NCI-H1436 treated with DMSO at 0.1 percent for 48 hours (cell line): ENCODE measurements at places on chromosomes 5 and 9.
A peak's percentile ranks its signal among the peaks of the same experiment; 100 is the strongest.

DNA sequence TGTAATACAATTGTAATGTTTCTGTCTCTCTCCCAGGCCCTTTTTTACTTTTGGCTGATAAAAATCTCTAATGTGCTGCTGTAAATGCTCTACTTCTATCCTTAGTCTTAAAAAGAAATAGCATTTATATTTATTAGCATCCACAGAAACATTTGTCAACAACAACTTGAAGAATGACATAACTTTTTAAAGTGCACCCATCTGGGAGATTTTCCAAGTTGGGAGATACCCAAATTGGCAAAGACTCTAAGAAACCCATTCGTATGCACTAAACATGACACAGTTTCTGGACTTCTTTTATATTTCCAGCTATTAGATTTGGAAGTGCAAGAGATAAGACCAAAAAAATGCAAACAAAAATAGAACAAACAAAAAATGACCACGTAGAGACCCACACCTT is 2287.4 kb upstream of the WWC1 start:
- DNase-seq: no peak

DNA sequence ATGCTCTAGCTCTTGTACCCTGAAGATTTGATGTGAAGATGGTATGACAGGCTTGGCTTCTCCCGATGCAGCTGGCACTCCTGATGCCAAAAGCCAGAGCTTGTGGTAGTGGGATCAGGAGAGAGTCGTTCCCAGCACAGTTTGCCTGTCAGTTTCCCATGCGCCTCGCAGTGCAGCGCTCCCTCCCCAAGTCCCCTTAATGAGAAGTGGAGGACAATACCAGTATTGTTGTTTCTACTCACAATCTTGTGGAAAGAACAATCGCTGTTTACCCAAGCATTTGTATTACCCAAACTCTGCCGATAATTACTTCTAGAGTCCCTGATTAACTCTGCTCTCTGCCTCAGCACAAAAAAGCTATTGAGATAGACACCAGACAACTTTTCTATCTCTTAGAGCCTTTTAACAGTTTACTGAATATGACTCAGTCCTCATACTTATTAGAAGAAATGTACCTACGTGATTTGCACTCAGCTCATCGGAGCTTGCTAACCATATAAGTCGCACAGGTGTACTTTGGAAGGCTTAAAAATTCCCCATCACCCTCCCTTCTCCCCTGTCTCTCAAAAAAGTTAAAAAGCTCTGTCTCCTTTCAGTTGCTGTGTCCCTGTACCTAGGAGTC is 283.2 kb upstream of the TMEM161B start:
- no peak for DNase-seq

GRCh38 chr5:168147106-168147505 is 144.3 kb upstream of the WWC1 start:
- DNase-seq: no peak

- DNase-seq: no peak
Measured at GRCh38 chr5:136025900-136026299, 2.9 kb upstream of the TGFBI start.

DNA sequence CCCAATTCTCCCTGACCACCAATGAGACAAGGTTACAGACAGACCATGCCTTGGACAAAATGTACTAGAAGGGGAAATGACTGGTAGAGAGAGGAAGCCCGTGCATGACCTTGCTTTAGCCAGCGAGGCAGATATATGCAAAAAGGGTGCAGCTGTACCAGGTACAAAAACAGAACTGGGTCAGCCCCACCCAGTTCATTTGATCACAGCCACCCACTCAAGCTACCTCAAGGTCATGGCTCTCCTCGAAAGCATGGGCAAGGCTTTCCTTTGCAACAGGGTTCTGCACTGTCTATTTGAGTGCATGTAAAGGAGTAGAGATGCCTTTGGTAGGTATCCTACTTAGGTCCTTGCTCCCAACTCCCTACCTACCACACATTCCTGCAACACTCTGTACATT is 33.3 kb downstream of the TLE1 start:
- DNase-seq: no peak

GRCh38 chr5:72485430-72485974 is 21.7 kb downstream of the ZNF366 start:
- no peak for DNase-seq

DNA sequence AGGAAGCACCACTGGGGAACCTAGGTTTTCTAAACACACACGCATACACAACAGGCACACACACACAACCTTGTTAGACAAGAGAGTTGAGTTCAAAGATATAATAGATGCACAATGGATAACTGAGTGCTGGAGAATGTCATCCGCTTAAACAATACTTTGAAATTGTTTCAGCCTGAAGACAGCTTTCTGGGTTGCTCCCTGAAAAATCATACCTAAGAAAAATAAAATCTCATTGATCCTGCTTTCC is 126.1 kb downstream of the TMEM161B start:
- DNase-seq: no peak

GRCh38 chr9:74589576-74589975 is 92.4 kb downstream of the RORB start:
- DNase-seq: no peak

GRCh38 chr5:135632798-135633197 is 54.0 kb upstream of the CXCL14 start:
- no peak for DNase-seq

GRCh38 chr9:86541014-86541570 is 186.9 kb upstream of the TUT7 start:
- DNase-seq: no peak

DNA sequence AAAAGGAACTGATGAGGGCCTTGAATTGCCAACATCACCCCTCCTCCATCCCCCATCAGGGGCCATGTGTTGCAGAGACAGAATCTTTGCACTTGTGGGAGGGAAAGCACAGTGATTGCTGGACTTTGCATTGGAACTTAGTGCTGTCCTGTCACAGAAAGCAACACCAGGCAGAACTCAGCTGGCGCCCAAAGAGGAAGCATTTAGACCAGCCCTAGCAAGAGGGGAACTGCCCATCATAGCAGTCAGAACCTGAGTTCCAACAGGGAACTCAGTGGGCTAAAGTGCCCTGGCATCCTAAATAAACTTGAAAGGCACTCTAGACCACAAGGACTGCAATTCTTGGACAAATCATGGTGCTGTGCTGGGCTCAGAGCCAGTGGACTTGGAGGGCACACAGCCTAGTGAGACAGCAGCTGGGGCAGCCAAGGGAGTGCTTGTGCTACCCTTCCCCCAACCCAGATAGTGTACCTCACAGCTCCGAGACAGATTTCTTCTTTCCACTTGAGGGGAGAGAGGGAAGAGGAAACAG is 128.1 kb downstream of the ACTL7B start:
- no peak for DNase-seq

DNA sequence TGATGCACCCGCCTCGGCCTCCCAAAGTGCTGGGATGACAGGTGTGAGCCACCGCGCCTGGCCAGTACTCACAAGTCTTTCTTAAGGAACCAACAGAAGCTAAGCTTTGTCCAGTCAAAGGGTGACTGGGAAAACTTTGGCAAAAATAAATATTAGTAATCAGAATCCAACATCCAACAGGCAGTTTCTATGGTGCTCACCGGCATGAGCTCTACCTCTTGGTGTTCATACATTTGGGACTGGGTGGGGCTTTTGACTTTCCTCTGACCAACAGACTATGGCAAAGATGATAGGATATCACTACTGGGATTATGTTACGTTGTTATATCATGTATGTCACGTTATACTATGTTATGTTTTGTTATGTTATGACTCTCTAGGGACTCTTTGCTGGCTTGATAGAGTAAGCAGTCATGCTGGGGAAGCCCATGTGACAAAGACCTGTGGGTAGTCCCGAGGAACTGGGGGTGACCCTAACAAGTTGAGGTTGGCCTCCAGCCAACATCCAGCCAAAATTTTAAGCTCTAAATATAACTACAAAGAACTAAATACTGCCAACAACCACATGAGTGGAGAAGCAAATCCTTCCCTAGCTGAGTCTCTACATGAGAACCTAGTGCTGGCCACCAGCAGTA is 6.0 kb downstream of the RASGEF1C start:
- DNase-seq: no peak

- no peak for DNase-seq
Measured at GRCh38 chr5:180289433-180289832, 2.5 kb downstream of the MAPK9 start.

GRCh38 chr5:57082441-57083067 is 91.3 kb upstream of the GPBP1 start:
- DNase-seq: no peak

- peak; percentile 42 for DNase-seq
Measured at GRCh38 chr9:69824499-69825252, 4.1 kb downstream of the CFAP95 start.

DNA sequence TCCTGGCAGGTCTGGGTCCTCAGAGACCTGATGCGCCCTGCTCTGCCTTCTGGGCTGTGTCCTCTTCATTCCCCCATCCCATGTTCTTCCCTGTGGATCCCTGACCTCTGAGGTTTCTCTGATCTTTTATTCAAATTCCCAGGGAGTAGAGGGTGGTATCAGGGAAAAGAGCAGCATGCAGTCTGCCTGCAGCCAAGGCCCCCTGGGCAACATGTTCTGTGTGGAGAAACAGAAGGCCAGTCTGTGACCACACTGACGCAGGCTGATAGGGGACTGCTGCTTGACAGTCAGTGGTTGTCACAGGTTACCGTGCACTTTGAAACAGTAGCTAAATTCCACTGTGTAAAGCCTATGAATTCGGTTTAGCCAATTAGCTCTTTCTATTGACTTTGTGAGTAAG is 156.6 kb upstream of the IRX2 start:
- no peak for DNase-seq

DNA sequence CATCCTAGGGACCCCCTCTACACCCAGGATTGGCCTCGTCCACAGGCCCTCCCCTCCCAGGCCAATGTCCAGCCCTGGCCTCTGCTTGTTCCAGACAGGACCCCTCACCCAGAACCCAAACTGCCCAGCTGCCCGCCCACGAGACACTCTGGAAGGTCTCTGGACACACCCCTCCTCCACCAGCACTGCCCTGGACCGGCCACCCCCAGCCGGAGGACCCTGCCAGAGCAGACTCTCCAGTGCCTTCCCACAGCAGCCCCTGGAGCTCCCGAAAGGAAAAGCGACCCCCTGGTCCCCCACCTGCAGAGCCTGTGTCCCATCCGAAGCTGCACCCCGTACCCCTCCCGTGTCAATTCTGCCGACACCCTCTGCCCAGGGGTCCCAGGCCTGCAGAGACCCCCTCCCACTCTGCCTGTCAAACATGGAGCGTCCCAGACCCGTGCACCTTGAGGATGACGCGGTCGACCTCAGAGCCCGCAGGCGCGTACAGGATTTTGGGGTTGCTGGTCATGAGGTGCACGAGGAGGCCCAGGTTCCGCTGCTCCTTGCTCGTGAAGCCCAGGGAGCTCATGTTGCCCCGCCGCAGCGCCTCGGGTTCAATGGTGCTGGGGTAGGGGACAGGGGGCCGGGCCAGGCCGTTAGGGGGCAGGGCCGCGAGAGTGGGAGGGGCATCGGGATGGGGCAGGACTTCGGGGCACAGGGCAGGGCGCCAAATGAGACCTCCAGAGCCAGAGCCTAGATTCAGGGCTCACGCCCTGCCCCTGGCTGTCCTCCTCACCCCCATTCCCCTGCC is 8.0 kb downstream of the ABCA2 start:
- DNase-seq: no peak

GRCh38 chr9:112121633-112122032 is 53.5 kb downstream of the SUSD1 start:
- no peak for DNase-seq

DNA sequence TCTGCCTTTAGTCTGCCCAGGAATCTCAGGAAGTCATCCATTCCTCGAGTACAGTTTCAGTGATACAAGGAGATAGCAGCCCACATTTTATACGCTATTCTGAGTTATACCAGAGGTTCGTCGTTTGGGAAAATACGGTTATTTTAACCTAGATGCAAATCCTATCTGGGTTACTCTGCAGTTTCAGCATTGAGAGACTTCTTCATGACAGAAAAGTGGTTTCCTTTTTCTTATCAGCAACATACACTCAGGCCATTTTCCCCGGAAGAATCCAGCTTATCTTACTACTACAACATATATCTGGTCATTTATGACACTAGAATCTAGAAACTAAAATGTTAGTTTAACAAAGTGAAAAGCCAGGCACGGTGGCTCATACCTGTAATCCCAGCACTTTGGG is 83.4 kb upstream of the IQGAP2 start:
- no peak for DNase-seq

DNA sequence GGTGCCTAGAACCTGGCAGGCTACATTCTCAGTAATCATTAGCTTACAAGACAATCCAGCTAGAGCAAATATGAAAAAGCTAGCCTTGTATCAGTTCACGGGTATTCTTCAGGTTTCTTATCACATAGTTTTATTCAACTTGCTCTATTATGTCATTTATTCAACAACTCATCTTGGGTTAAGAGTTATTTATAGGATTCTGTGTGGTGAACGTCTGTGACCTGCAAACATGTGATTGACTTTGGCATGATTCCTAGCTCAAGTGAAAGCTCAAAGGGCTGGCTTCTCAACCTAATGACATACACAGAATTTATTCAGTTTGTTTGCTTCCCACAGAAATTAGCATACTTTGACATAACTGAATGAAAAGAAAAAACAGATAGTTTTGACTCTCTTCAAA is 173.1 kb downstream of the PLPPR1 start:
- DNase-seq: no peak

GRCh38 chr5:155750571-155750970 is 576.4 kb upstream of the SGCD start:
- DNase-seq: no peak

DNA sequence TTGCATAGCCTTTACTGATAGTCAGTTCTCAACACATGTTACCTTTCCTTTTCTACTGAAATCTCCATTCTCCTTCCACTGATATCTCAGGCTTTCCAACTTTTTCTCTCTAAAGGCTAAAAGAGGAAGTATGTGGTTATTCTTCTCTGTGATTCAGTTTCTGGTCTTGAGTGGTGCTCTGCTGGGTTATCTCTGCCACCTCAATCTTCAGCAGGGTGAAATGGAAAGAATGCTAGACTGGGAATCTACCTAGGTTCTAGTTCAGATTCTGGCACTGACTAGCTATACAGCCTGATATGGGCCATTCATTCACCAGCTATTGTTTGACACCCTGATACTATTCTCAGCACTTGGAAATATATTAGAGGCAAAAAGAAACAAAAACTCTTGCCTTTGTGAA is 124.9 kb upstream of the GRIA1 start:
- DNase-seq: no peak

- no peak for DNase-seq
Measured at GRCh38 chr9:27365707-27366376, 68.9 kb upstream of the EQTN start.

DNA sequence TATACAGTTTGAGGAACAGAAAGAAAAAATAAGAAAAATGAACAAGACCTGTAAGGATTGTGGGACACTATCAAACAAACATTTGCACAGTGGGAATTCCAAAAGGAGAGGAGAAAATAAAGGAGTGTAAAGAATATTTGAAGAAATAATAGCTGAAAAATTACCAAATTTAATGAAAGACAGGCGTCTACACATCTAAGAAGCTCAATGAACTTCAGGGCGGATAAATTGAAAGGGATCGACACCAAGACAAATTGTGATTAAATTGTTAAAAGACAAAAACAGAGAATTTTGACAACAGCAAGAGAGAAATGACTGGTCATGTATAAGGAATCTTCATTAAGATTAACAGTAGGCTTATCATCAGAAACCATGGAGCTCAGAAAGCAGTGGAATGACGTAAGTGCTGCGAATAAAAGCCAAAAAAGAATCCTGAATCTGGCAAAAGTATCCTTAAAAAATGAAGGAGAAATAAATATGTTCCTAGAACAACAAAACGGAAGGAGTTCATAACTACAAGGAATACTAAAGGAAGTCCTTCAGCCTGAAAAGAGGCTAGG is 3.5 kb upstream of the SLC38A9 start:
- DNase-seq: no peak
